ENCODE measurements at places on chromosomes 13 and 19. TPM values are rescaled to one million over a fixed set of nuclear protein-coding genes. Genes with fewer than 3 reads are reported as not detected.

Gene CNN2
- total RNA-seq, result 215 TPM

Gene GJB6
- not detected for total RNA-seq

Gene FFAR3
- total RNA-seq, result 0.14 TPM

Gene LYL1
- 1.2 TPM for total RNA-seq

Gene C19orf33
- total RNA-seq, result 0.65 TPM

Gene RINL
- 2.3 TPM for total RNA-seq

Gene OR10H1
- not detected for total RNA-seq

Gene ZNF441
- total RNA-seq, result 12.9 TPM

Gene CGB3
- not detected for total RNA-seq
